Retinal pigment epithelial cell (primary cell): ENCODE measurements at places on chromosomes 3 and 15.

- DNase-seq = no peak
Measured at GRCh38 chr15:51129535-51130188, 35.0 kb upstream of the TNFAIP8L3 start.

DNA sequence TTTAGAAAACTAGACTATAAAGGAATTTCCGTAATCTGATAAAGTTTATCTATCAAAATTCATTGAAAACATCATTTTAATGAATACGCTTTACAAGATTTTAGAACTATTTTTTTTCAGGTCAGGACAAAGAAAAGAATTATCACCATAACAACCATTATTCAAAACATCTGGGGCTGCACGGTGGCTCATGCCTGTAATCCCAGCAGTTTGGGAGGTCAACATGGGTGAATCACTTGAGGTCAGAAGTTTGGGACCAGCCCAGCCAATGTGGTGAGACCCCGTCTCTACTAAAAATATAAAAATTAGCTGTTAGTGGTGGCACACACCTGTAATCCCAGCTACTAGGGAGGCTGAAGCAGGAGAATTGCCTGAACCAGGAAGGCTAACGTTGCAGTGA lies 260.4 kb downstream of the WNT5A start:
- no peak for DNase-seq

- DNase-seq = no peak
Measured at GRCh38 chr3:72800869-72801268, 47.4 kb downstream of the SHQ1 start.

GRCh38 chr3:47016934-47017435 lies 37.5 kb downstream of the NBEAL2 start:
- DNase-seq = peak; percentile 31

GRCh38 chr3:46132565-46132964 lies 75.5 kb downstream of the CCR1 start:
- DNase-seq = no peak

DNA sequence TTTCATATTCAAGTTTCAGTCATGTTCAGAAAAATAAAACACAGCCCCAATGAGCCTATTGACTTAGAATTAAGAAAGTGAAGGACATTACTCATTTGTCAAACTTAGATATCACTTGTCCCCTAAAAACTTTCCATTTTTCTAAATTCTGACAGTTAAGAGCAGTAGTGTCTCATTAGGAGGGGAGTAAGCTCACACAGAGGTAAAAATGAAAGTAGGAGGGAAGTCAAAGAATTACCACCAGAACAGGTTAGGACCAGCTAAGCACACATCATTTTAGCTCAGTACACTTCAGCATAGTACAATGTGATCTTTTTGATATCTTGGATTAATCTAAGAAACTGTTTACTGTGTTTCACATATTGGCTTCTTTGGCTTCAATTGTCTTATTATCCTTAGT lies 64.3 kb downstream of the OSTN start:
- no peak for DNase-seq

DNA sequence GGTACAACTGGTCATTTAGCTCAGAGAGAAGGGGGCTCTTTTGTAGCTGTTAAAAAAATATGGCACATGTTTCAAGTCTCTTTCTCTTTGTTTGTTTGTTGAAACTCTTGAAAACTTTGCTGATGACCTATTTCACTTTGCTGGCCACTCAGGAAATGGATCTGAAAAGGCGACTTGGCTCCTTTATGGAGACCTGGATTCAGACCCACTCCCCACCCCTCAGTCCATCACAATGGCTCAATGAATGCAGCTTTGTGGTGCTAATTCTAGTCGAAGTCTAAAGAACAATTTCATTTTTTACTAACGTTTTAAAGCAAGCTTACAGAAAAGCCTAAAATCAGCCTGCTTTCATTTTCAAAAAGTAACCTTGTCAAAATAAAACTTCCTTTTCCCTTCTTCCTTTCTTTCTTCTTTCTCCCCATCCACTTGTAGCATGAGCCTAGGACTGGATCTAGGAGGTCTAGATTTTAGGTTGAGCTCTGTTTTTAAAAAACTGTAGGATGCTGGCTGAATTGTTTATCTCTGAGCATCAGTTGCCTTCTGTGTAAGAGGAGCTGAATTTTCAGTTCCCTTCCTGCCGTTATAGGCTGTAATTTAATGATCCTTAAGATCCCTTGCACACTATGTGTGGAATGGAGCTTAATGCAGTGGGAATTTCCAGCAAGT lies 165.5 kb upstream of the FEZF2 start:
- no peak for DNase-seq

DNA sequence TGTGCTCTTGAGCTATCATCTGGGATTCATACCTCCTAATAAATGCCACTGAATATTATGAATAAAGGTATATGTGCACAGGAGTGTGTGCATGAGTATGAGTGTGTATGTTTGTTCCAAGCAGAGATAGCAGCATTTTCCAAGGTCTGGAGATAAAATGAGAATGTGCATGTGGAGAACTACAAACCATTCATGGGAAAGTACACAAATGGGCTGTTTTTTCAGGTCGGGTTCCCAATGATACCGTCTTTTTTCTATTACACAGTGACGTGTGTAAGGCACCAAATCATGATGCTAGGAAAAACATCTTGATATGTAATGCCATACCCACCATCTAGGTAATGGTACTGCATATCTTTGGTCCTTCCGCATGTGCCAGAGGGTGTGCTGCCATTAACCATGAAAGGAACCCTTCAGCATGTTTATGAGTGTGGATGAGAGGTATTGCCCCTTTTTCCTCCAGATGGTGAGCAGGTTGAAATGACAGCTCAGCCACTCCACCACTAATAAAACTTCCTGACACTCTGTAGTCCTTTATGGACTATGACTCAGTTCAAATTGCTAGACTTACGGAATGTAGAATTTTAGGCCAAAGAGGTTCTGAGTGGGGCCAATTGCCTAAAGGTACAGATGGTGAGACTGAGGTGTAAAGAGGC lies 36.4 kb upstream of the COPB2 start:
- DNase-seq = no peak

DNA sequence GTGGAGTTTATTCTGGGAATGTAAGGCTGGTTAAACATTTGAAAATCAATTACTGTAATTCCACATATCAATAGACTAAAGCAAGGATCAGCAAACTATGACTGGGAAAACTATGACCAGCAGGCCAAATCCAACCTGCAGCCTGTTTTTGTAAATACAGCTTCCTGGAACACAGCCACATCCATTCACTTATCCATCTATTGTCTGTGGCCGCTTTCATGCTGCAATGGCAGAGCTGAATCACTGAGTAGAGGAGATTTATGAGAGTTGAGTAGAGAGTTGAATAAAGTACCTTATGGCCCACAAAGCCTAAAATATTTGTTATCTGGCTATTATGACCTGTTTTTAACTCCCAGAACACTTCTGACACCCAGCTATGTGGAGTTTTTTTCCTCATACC lies 12.2 kb downstream of the MYLK start:
- DNase-seq = peak; percentile 55

GRCh38 chr3:61526308-61526707 lies 35.1 kb upstream of the PTPRG start:
- DNase-seq = no peak

DNA sequence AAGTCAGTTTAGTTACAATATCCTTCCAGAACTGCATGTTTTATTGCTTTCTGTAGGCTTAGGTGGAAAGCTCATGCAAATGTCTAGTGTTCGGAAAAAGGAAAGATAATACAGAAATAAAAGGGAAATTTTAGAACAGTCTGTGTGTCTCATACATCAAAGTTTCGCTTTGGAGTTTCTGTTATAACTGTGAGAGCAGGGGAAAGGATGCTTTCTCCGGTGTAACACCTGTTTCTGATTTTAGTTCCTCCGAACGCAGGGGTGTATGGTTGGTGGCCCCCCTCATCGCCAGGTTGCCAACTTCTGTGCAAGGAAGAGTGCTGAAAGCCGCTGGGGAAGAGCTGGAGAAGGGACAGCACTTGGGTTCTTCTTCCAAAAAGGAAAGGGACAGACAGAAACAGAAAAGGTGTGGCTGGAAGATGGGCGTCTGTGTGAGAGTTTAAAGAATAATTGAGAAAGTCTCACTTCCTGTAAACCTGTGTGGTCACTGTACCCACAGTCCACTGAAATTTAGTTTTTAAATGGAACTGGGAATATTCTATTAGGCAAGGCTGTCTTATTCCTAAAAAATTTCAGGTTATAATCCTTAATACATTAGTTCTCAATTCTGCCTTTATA lies 6.7 kb downstream of the P2RY12 start:
- DNase-seq = no peak

DNA sequence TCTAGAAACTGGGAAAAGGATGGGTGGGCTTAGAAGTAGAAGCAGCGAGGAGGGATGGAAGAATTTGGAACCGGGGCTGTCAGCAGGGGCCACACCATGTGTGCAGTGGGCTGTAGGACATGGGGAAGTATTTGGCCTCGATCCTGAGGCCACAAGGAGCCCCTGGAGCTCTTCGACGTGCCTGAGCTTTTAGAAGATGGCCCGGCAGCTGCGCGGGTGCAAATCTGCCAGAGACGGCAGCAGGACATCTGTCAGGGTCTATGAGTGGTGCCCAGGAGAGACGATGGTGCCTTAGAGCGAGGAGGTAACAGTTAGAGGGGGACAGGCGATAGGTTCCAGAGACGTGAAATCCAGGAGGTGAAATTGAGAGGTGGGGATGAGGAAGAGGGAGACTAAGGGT lies 321.1 kb downstream of the UACA start:
- no peak for DNase-seq

DNA sequence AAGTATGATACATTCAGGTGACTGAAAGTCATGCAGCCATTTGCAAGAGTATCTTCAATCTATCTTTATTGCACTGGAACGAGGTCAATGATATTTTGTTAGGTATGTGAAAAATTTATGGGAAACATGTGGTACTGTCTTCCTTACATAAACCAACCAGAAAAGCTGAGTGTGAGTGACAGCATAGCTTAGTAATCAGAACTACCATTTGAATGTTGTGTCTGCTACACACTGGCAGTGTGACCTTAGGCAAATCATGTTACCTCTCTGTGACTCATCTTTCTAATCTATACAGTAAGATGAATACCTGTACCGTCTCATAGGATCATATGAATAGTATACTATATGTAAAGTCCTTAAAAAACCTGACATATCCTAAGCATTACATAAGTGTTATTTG lies 337.9 kb upstream of the IL12A start:
- DNase-seq = no peak

DNA sequence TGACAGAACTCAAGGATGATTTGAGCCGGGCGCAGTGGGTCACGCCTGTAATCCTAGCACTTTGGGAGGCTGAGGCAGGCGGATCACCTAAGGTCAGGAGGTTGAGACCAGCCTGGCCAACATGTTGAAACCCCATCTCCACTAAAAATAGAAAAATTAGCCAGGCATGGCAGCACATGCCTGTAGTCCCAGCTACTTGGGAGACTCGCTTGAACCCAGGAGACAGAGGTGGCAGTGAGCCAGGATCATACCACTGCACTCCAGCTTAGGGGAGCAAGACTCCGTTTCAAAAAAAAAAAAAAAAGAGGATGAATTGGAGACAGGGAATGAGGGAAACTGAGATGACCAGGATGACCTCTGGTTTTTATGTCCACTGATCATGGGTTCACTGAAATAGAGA lies 60.4 kb upstream of the CDIN1 start:
- DNase-seq = no peak

GRCh38 chr3:179955809-179956208 lies 80.9 kb downstream of the PEX5L start:
- DNase-seq = no peak

DNA sequence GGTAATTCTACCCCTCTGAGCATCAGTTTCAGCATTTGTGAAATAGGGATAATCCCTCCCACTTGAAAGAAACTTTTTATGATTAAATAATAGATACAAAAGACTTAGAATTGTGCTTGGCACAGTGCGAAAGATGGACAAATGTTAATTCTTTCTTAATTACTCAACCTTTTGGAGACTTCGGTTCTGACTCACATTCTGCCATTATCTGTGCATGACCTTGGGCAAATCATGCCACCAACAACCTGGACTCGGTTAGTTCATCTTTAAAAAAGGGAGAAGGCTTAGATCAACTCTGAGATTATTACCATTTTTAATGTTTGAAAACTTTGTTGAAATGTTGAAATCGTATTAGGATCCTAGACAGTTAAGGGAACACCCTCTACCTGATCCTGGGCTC lies 40.6 kb upstream of the POLR2M start:
- DNase-seq = no peak

DNA sequence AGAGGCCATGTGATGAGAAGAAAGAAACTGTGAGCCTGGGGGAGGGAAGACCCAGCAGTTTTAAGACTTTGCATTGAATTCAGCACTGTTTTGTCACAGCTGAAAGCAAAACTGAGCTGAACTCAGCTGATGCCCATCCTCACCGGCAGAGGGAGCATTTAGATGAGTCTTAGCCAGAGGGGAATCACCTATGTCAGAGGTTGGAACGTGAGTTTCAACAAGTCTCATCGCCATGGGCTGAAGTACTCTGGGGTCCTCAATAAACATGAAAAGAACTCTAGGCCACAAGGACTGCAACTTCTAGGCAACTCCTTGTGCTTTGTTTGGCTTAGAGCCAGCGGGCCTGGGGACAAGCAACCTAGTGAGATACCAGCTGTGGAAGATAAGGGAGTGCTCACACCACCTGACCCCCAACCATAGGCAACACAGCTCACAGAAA lies 324.5 kb downstream of the TBL1XR1 start:
- peak; percentile 3 for DNase-seq

DNA sequence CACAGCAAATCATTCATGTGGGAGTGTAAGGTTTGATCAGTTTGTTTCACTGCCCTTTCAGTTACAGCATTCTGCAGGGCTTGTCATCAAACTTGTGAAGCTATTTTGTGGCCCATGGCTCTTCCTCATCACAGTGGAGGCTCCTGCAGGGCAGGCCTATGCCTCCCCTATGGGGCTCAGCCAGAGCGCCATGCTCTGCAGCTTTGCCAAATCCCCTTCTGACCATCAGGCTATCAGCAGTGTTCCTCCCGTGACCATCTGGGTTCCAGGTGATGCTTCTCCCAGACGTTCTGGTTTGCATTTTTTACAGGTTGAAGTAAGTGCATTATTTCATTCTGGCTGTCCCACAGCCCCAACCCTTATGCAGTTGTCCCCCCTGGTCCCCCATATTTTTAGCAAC lies 28.1 kb upstream of the REC114 start:
- DNase-seq = no peak

GRCh38 chr3:128748557-128748956 lies 22.6 kb downstream of the RAB7A start:
- no peak for DNase-seq

- DNase-seq = no peak
Measured at GRCh38 chr3:102069211-102069662, 219.9 kb downstream of the NFKBIZ start.

DNA sequence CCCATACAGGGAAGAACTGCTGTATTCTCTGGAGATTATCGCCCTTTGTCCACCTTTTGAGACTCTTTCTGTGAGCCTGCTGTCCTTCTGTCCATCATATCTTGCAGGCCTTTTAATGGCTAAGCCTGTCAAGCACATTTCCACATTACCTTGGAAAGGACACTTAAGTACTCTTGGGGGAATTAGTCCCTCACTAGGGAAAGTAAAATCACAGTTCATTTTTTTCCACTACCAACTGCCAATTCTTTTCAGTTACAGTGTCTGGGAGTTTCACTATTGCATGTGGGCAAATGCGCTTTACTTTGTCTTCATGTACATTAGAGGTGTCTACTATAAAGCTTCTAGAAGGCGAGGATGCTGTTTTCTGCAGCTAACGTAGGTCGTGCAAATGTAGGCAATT lies 242.1 kb downstream of the NSUN3 start:
- DNase-seq = no peak
